ENCODE measurements at places on chromosomes 1 and 21. TPM values are rescaled to one million over a fixed set of nuclear protein-coding genes. Genes with fewer than 3 reads are reported as not detected.

Gene OR2T33
- not detected for total RNA-seq

GRCh38 chr1:4702932-4703331 lies 48.5 kb downstream of the AJAP1 start:
- DNase-seq, result no peak

- no peak for DNase-seq
These were observed 50.4 kb downstream of the IGSF21 start for GRCh38 chr1:18157968-18158367.

DNA sequence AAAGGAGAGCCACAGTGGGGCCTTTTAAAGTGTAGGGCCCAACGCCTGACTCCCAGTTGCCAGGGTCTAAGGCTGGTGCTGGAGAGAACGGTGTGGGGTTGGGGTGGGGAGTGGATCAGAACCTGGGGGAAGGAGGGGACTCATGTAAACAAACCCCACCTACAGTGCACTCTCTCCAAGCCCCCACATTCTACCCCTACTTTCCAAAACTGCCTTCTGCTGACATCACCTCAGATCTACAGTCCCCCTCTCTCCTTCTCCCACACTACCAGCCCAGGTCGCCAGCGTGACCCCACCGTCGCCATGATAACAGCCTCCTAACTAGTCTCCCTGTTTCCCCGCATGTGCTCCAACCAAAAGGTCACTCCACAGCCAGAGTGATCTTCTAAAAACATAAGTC lies 26.6 kb downstream of the TNNT2 start:
- no peak for DNase-seq

- DNase-seq, result no peak
These were observed 623 bp upstream of the BGLAP start for GRCh38 chr1:156241311-156241811.

DNA sequence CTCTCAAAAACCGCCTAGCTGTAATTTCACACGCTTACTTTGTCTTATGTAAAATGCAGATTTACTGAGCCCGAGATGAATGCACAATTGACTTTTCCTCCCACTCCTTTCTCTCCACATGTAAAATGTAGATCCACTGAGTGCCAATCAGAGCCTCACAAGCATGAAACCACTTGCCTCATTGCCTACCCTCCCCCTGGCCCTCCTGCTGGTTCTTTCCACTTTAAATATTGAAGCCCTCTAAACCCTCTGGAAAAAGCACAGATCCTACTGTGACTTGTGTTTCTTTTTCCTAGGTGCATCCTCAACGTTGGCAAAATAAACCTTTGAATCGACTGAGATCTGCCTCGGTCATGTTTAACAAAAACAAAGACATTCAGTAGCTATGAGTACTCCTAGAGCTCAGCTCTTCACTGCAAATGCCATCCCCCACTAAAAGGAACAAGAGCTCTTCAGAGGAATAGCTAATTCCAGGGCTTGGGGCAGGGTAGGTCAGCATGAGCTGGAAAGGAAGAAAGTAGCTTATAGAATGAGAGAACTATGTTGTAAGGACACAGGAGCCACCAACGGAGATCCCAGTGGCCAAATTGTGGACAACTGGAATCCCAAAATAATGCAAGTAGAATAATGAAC lies 365.5 kb upstream of the RUNX1 start:
- no peak for DNase-seq

Gene KRTAP13-2
- total RNA-seq, result not detected

GRCh38 chr21:34800797-34801518 lies 132.2 kb downstream of the CLIC6 start:
- no peak for DNase-seq

DNA sequence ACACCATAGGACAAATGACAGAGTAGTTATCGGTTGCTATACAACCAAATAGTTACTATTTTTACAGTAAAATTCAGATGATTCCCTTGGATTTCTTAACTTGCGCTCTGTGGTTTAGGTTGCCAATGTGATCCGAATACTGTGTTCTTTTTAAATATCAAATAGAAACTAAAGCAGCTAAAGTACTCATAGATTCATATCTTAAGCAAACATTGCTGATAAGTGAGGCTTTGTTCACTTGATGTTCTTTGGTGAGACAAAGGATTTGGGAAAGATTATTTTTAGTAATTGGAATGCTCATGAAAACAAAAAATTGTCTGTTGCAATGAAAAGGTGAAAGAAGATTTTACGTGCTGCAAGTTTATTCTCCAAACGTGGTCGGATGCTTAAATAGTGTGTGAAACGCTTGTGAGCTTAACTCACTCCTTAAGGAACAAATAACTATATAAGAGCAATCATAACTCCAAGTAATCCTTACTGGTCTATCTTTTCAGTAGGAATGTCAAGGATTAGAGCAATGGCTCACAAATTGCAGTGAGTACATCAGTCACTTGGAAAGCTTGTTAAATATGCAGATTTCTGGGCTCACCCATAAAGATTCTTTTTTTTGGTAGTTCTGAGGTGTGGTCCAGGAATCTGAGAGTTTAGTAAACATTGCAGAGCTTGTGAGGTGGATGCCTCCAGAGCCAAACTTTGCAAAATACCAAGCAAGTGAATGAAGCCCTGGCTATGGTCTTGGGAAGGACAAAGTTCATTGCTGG lies 31.8 kb upstream of the PDC start:
- no peak for DNase-seq

- no peak for DNase-seq
These were observed 322.1 kb downstream of the PAPPA2 start for GRCh38 chr1:176785056-176785455.

DNA sequence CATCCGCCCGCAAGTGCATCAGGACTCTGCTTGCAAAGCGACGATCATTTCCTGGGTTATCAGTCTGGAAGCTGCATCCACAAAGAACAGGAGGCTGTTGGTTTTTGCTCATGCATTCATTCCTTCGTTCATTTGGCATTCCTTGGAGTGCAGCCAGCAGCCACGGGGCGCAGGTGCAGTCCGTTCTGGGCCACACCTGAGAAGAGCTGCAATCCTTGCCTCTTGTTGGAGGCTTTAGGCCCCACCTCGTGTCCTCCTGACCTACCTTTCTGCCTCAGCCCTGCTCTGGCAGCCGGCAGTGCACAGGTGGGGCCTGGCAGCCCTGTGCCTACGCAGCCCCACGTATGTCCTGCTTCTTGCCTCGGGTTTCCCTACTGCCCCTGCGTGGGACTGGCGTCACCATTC lies 19.6 kb upstream of the C2CD2 start:
- no peak for DNase-seq

Gene CCDC185
- not detected for total RNA-seq

Gene KRTAP21-2
- not detected for total RNA-seq

DNA sequence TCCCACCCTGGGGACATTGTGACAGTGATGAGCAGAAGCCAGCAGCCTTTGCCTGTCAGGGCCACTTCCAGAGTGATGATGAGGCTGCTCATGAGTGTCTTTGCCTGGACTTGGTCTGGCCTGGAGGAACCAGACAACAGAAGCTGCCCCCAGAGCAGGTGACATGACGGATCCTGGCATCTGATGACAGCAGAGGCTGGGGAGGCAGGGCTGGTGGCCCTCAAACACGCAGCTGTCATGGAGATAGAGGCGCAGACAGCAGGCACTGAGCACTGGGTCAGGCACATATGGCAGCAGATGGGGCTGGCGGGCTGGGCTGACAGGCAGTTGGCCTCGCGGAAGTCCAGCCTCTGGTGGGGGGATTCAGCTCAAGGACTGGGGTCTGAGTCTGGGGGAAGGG lies 66.4 kb upstream of the STUM start:
- no peak for DNase-seq
